ENCODE measurements at places on chromosomes 7 and 10. TPM values are rescaled to one million over a fixed set of nuclear protein-coding genes. Genes with fewer than 3 reads are reported as not detected.

Gene MSMB
- not detected for total RNA-seq

Gene FAM25C
- total RNA-seq = not detected

DNA sequence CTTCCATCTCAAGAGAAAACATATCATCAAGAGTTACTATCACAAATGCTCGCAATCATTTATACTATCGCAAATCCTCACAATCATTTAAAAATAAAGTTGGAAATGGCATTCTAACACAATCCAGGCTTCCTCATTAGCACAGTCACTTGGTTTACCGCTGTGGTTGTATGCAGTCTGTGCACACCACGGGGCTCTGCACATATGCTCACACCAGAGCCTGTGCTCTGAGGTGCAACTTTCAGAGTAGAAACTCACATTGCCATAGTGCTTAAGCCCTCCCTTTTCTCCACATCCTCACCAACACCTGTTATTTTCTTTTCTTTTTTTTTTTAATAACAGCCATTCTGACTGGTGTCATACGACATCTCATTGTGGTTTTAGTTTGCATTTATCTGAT is 235.6 kb upstream of the KLF6 start:
- no peaks in the 10 kb centered on the region for H3K36me3 ChIP-seq
- H3K4me3 ChIP-seq = no peak overlapping the region
- no peak for DNase-seq
- H3K27ac ChIP-seq = no peak overlapping the region
- no peaks in the 10 kb centered on the region for H3K27me3 ChIP-seq

Gene PTN
- total RNA-seq = 207 TPM

GRCh38 chr7:33743594-33743993 is 161.7 kb upstream of the BMPER start:
- DNase-seq = no peak
- no peak overlapping the region for H3K4me3 ChIP-seq
- H3K36me3 ChIP-seq = no peaks in the 10 kb centered on the region
- no peak overlapping the region for H3K27ac ChIP-seq

GRCh38 chr7:106568680-106569499 is 92.1 kb downstream of the CCDC71L start:
- H3K36me3 ChIP-seq = no peaks in the 10 kb centered on the region
- H3K27ac ChIP-seq = no peak overlapping the region
- no peak for DNase-seq
- H3K27me3 ChIP-seq = no peaks in the 10 kb centered on the region
- H3K4me3 ChIP-seq = no peak overlapping the region

Gene HABP2
- not detected for total RNA-seq

Gene EBF3
- 0.40 TPM for total RNA-seq

DNA sequence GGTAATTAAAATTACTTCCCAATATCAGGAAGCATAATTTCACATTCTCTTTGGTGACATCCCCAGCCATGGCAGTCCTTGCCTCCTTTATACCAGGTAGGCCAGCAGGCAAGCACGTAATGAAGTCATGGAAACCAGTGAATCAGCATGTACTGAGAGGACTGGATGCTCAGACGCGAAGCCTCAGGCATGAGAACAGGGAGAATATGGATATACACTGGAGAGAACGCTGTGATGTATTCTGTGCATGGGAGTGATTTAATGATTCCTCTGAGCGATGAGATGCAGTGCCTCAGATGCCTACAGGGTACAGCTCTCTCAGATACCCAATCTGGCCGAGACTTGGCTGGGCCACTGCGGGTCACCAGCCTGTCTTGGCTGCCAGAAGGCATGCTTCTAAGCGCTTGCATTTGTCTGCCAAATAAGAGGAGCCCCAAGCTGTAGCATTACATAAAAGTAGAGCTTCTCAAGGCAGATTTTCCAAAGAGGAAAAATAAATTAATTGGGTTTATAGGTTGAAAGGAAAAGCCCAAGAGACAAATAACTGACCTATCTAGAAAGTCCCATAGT is 238.1 kb downstream of the RELN start:
- no peak overlapping the region for H3K27ac ChIP-seq
- no peaks in the 10 kb centered on the region for H3K4me1 ChIP-seq
- H3K4me3 ChIP-seq = no peak overlapping the region

GRCh38 chr7:35747611-35748010 is 52.7 kb upstream of the HERPUD2 start:
- no peaks in the 10 kb centered on the region for H3K27me3 ChIP-seq
- no peaks in the 10 kb centered on the region for H3K4me1 ChIP-seq
- no peak overlapping the region for H3K4me3 ChIP-seq
- no peaks in the 10 kb centered on the region for H3K36me3 ChIP-seq
- no peak for DNase-seq
- H3K27ac ChIP-seq = no peak overlapping the region

DNA sequence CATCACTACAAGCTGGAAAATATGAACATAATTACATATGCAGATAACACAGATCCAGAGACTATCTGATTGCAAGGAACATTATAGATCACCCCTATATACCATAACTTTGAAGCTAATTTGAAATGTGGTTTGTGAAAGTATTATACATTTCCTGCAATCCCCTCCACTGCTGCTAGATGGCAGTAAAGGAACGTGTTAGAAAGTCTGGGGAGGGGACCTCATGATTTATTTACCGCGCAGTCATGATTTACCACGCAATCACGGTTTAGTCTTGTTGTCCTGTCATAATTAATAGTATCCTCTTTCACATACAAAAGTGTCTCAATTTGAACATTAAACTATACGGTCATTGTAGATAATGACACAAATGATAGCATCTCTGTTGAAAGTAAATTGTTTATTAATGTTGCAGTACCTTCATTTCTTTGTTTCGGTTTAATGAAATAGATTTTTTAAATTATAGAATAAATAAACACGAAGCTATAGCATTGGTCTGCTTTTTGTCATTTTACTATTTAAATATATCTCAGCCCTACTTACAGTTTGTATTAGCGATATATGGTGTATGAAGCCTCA is 145.3 kb upstream of the PRSS1 start:
- H3K4me3 ChIP-seq = no peak overlapping the region
- no peaks in the 10 kb centered on the region for H3K36me3 ChIP-seq
- H3K4me1 ChIP-seq = no peaks in the 10 kb centered on the region
- H3K27ac ChIP-seq = no peak overlapping the region
- peaks cover 10% of the 10 kb centered on the region for H3K27me3 ChIP-seq
- peak; percentile 70 for DNase-seq

Gene SRRM3
- 4.6 TPM for total RNA-seq

GRCh38 chr10:59700709-59701108 is 8.9 kb downstream of the SLC16A9 start:
- no peaks in the 10 kb centered on the region for H3K4me1 ChIP-seq
- H3K36me3 ChIP-seq = no peaks in the 10 kb centered on the region
- H3K27ac ChIP-seq = no peak overlapping the region
- peak; percentile 68 for DNase-seq

Gene ALOX5
- total RNA-seq = 0.96 TPM

Gene CPVL
- total RNA-seq = 56.6 TPM

- DNase-seq = peak; percentile 91
- H3K4me1 ChIP-seq = peaks cover 34% of the 10 kb centered on the region
- H3K4me3 ChIP-seq = peak overlapping the region; percentile 7
- H3K36me3 ChIP-seq = no peaks in the 10 kb centered on the region
- no peaks in the 10 kb centered on the region for H3K27me3 ChIP-seq
Measured at GRCh38 chr10:21145751-21146435, 248.8 kb upstream of the NEBL start.

GRCh38 chr10:120940299-120940900 is 89.2 kb downstream of the WDR11 start:
- H3K36me3 ChIP-seq = no peaks in the 10 kb centered on the region
- no peaks in the 10 kb centered on the region for H3K4me1 ChIP-seq
- DNase-seq = peak; percentile 36
- no peak overlapping the region for H3K4me3 ChIP-seq
- H3K27me3 ChIP-seq = no peaks in the 10 kb centered on the region

DNA sequence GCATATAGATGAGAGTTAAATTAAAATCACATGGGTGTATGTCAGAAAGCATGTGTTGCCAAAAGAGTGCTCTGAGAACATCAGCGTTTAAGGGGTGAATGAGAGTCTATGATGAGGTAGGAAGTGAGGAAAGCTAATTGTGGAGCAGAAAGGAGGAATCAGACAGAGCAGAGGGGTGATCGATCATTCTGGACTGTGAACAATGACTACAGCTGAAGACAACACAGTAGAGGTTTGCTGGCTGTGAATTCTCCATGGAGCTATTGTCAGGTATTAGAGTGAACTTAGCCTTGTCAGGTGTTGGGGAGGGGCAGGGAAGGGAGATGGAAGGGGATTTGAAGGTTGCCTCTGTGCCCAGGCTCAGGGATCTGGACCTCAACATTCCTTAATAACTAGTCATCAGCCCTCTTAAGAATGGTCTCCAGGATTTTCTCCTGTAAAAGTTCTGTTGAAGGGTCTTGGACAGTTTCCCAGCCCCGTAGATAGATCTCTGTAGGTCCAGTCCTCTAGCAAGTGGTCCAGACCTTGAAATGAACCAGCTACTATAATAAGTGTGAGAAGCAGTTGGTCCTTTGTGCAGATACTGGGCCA is 57.1 kb downstream of the KIF5B start:
- no peak overlapping the region for H3K4me3 ChIP-seq
- H3K36me3 ChIP-seq = no peaks in the 10 kb centered on the region
- H3K27me3 ChIP-seq = no peaks in the 10 kb centered on the region
- DNase-seq = no peak
- H3K4me1 ChIP-seq = peaks cover 20% of the 10 kb centered on the region
- H3K27ac ChIP-seq = no peak overlapping the region

DNA sequence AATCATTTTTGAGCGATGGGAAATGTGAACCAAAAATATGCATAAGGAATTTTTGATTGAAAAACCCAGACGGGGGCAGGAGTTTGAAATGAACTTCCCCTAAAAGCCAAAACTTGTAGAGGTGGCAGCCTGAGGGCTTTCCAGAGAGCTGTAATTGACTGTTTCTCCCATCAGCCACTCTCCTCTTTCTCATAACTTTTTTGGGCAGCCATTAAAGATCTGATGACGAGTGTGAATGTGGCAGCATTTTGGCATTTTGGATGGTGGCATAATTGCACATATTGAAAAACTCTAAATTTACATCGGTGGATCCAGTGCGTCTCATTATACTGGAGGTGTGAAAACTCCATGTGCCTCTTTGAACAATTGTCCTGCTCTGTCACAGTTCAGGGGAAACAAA is 159.0 kb downstream of the CUX1 start:
- no peak overlapping the region for H3K4me3 ChIP-seq
- DNase-seq = no peak
- H3K27ac ChIP-seq = no peak overlapping the region

GRCh38 chr10:90751107-90751997 is 106.5 kb downstream of the HTR7 start:
- no peaks in the 10 kb centered on the region for H3K36me3 ChIP-seq
- H3K27me3 ChIP-seq = no peaks in the 10 kb centered on the region
- no peak overlapping the region for H3K4me3 ChIP-seq
- no peak overlapping the region for H3K27ac ChIP-seq
